ENCODE measurements at places on chromosomes 3 and 15. TPM values are rescaled to one million over a fixed set of nuclear protein-coding genes. Genes with fewer than 3 reads are reported as not detected.

The RNU6-1 gene
- not detected for total RNA-seq

The ZNF662 gene
- total RNA-seq: 1.3 TPM

The PSMD6 gene
- 88.6 TPM for total RNA-seq

The EPB42 gene
- not detected for total RNA-seq

The CYP1A2 gene
- total RNA-seq: not detected

The ONECUT1 gene
- not detected for total RNA-seq

The GPR171 gene
- total RNA-seq: not detected

The MAN2C1 gene
- 135 TPM for total RNA-seq

The A4GNT gene
- not detected for total RNA-seq

The CFAP100 gene
- total RNA-seq: not detected

The ANKUB1 gene
- total RNA-seq: not detected

The PLSCR4 gene
- 23.4 TPM for total RNA-seq

The HEG1 gene
- total RNA-seq: 93.2 TPM

The CPNE9 gene
- total RNA-seq: not detected

The XCR1 gene
- total RNA-seq: not detected

The TMC3 gene
- not detected for total RNA-seq

The SLC22A13 gene
- total RNA-seq: 0.43 TPM

The SPTBN5 gene
- 2.4 TPM for total RNA-seq

The MNS1 gene
- total RNA-seq: 1.1 TPM

The MST1R gene
- 0.43 TPM for total RNA-seq

The CADM2 gene
- total RNA-seq: not detected

The ITIH1 gene
- total RNA-seq: not detected

The MCF2L2 gene
- 0.29 TPM for total RNA-seq

The GP5 gene
- total RNA-seq: under 0.01 TPM

The ITGA11 gene
- 57.8 TPM for total RNA-seq

The RBPMS2 gene
- total RNA-seq: 0.22 TPM

The GRK7 gene
- not detected for total RNA-seq

The LTK gene
- 3.9 TPM for total RNA-seq

The ZNF35 gene
- total RNA-seq: 18.3 TPM

The CAPN3 gene
- total RNA-seq: 2.0 TPM

The HCLS1 gene
- 3.1 TPM for total RNA-seq

The FBXL22 gene
- not detected for total RNA-seq

The ADAMTS9 gene
- 18.8 TPM for total RNA-seq

The ZNF639 gene
- total RNA-seq: 49.7 TPM

The MUC13 gene
- total RNA-seq: not detected

The ST8SIA2 gene
- not detected for total RNA-seq

The CASR gene
- total RNA-seq: not detected

The UROC1 gene
- total RNA-seq: not detected

The OSTN gene
- total RNA-seq: not detected

The GOLGA6C gene
- total RNA-seq: not detected

The AHSG gene
- total RNA-seq: not detected
